ENCODE measurements at places on chromosomes 12 and 14. TPM values are rescaled to one million over a fixed set of nuclear protein-coding genes. Genes with fewer than 3 reads are reported as not detected.

RNASE3 gene
- total RNA-seq, result not detected

SYCP3 gene
- total RNA-seq, result 0.28 TPM

SRP54 gene
- 69.4 TPM for total RNA-seq

MAP3K9 gene
- 5.9 TPM for total RNA-seq

COX8C gene
- total RNA-seq, result not detected

CDCA3 gene
- 101 TPM for total RNA-seq

NR1H4 gene
- total RNA-seq, result not detected

TAS2R31 gene
- 1.7 TPM for total RNA-seq

HRK gene
- total RNA-seq, result not detected

PMEL gene
- 0.33 TPM for total RNA-seq

AP5M1 gene
- total RNA-seq, result 40.6 TPM

USP44 gene
- 0.88 TPM for total RNA-seq

PRIMA1 gene
- not detected for total RNA-seq

MLF2 gene
- 101 TPM for total RNA-seq

PLCZ1 gene
- total RNA-seq, result not detected

DIO2 gene
- total RNA-seq, result not detected

SDR39U1 gene
- total RNA-seq, result 38.5 TPM

TEX52 gene
- total RNA-seq, result 0.20 TPM

LRP1-AS gene
- not detected for total RNA-seq

AHNAK2 gene
- not detected for total RNA-seq

SLC7A8 gene
- 0.93 TPM for total RNA-seq

NAV3 gene
- not detected for total RNA-seq

GPRC5A gene
- total RNA-seq, result 0.05 TPM

KLRK1 gene
- total RNA-seq, result 0.93 TPM

KCNK10 gene
- not detected for total RNA-seq

PRR4 gene
- total RNA-seq, result 0.68 TPM

COCH gene
- total RNA-seq, result 0.55 TPM

OTOGL gene
- not detected for total RNA-seq

ZNF410 gene
- 54.2 TPM for total RNA-seq

ST8SIA1 gene
- 2.6 TPM for total RNA-seq

ITPK1 gene
- 59.3 TPM for total RNA-seq

PIWIL1 gene
- total RNA-seq, result not detected

PTPRB gene
- not detected for total RNA-seq

CCDC197 gene
- 0.45 TPM for total RNA-seq

TCL1B gene
- total RNA-seq, result not detected

SLCO1B1 gene
- total RNA-seq, result not detected

PLEKHD1 gene
- total RNA-seq, result 0.15 TPM

GLS2 gene
- total RNA-seq, result 0.33 TPM

OR4E2 gene
- 0.25 TPM for total RNA-seq

RASSF9 gene
- total RNA-seq, result not detected

SERPINA9 gene
- not detected for total RNA-seq

MAP4K5 gene
- 22.0 TPM for total RNA-seq

NKX2-1 gene
- not detected for total RNA-seq

E2F7 gene
- 14.2 TPM for total RNA-seq

Measured in activated CD4-positive, alpha-beta memory T cell treated with anti-CD3 and anti-CD28 coated beads, Interleukin-2, amount 10 ng/mL, durations not matched to agents 7 days and 5 days (primary cell).